ENCODE measurements at places on chromosomes 5 and 9. TPM values are rescaled to one million over a fixed set of nuclear protein-coding genes. Genes with fewer than 3 reads are reported as not detected.

GRCh38 chr9:86353655-86354010 is 577 bp downstream of the TUT7 start:
- no peak for DNase-seq

- DNase-seq = no peak
Observed at GRCh38 chr9:17993024-17993423, 414.2 kb downstream of the SH3GL2 start.

The DAPK1 gene
- 0.87 TPM for total RNA-seq

DNA sequence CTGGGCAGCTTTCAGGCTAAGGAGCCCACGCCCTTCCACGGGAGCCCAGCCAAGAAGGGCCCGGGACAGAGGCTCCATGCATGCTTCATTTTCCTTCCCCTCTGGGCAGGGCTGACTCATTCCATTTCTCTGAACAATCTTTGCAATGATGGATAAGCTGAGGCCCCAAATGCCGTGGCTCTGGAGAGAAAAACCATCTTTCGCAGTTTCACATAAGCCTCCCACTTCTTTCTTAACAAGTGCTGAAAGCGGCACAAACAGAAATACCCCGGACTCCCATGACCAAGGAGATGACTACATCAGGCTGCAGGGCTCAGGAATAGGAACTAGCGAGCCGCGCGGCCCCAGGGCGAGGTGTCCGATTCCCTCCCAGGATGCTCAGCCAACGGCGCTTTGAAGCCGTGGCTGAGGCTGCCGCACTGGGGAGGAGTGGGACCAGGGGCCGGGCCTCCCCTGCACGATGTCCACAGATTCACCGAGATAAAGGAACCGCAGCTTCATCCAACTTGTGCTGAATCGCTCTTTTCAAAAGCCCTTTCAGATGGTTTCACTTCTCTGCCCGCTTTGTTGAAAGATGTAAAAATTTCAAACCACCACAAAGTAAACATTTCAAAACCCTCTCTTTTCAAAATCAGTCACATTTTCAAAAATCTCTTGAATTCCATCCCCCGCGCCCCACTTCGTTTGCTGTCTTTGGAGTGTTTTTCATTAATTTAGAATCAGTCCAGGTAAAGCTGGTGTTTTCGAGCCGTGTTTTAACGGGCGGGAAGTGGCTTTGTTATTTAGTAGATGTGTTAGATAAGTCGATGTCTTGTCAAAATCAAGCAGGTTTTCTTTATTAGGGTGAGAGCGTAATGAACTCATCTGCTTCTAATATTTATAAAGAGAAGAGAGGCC is 96.5 kb upstream of the LMX1B start:
- no peak for DNase-seq

DNA sequence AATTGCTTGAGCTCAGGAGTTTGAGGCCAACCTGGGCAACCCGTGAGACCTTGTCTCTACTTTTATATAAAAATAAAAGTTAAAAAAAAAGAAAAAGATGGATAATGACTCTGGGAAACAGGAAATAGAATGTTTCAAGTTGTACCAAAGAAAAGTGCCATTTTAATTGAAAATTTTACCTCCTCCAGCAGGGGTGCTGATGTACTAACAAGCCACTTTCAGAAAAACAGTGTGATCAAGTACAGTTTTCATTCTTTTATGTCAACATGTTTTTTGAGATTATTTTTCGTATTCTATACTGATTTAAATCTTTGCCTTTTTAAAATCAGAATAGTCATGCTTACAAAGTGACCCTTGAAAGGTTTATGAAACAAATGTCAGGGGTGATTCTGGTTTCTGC is 30.8 kb downstream of the F2R start:
- DNase-seq = no peak

The SLC46A2 gene
- total RNA-seq = not detected

DNA sequence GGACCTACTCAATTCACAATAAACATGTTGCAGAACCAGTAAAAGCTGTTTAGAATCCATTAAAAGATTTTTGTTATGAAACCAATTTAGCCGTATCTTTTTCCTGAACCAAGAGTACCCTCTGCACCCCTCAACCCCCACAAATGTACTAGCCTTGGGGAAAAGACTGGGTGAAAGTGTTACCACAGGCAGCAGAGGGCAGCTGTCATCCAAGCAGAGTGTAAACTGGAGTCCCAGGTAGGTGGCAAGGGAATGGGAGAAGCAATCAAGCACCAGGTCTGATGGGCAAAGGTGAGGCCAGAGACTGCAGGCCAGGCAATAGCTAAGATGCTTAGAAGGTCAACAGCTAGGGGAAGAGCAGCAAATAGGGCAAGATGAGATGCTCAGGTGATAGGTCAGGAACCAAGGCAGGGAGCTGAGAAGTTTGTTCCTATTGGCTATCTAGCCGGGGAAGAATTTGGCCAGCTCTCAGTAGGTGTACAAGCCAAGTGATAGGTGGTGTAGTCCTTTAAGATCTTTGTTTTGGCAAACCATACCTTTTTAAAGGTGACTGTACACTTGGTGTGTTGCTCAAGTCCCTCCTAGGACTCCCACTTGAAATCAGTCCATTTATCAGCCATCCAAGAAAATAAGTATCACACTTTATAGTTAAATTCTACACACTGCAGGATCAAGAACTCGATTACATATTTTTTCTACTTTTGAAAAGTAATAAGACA is 77.8 kb upstream of the CCDC112 start:
- no peak for DNase-seq

The GKAP1 gene
- total RNA-seq = 5.2 TPM

DNA sequence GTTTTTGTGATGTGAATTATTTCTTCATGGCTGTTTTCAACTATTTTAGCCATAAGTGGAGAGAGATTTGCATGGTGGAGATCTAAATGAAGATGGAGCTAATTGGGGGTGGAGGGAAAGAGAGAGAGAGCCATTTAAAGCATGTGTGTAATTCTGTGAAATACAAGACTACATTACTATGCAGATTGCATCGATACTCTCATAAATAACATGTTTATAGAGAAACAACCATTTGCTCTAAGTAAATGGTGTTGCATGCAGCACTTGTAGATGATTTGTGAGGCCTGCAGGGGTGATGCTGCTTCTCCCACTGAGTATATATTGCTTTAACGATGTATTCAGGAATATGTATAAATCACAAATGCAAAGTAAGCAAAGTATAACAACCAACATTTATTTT is 270.2 kb upstream of the RIOK2 start:
- no peak for DNase-seq

The PCDHB7 gene
- 1.3 TPM for total RNA-seq

DNA sequence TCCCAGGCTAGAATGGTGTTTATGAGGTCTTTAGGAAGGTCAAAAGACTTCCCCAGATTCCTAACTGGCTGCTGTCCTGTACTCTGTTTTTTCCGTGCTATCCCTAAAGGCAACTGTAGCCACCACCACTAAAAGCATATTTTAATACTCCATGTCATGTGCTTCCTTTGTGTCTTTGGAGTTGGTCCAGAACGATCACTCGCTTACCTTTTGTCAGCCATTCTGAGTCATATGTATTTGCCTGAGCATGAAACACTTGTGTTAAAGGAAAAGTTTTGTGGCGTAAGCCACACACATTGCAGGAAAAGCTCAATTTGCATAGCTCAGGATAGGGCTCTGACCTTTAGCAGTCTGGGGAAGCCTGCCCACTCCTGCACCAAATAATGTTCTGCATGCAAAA is 299.6 kb downstream of the NTRK2 start:
- DNase-seq = no peak

DNA sequence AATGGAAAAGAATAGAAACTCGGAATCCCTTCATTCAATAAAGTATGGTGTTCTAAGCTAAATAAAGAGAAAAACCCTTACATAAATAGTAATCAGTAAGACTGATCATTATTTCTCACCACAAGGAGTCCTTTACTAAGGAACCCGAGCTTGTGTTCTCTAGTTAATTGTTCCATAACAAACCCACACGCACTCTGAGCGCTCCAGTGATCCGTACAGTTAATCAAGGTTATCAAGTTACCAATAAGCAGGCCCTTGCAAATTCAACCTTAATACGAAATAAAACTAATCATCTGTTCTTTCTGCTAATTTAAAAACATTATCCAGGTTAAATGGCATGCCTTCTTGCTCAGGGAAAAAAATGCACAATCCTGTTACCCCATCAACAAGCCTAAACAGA is 224.4 kb downstream of the FRMD3 start:
- DNase-seq = no peak

Data from Panc1 (cell line).